ENCODE measurements at places on chromosomes 13 and 19. TPM values are rescaled to one million over a fixed set of nuclear protein-coding genes. Genes with fewer than 3 reads are reported as not detected.

ZFP30 gene
- polyA plus RNA-seq = 13.7 TPM

SLC6A16 gene
- 311 TPM for polyA plus RNA-seq

DNA sequence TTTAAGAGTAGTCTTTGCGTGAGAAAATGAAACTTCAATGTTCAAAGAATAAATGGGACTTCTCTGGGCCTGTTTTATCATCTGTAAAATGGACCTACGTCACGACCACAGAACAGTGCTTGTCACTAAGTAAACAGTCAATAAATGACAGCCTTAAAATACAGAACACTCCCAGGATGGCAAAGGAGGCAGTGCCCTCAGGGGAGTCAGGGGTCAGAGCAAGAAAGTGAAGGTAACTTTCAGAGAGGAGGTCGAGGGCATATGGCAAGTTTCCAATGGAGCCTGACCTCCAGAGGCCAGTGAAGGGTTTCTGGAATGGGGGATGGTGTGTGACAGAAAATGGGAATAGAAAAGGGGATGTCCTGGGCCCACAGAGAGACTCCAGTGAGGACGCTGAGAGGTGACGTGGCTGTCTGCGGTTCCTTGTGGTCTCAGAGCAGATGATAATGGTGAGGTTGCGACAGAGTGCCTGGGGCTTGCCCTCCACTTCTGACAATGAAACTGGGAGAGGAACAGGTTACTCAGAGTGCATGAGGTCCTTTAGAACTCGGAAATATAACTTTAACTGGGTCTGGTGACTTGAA is 91.8 kb downstream of the UBL3 start:
- DNase-seq = no peak

GRCh38 chr13:74299721-74300120 is 165.5 kb upstream of the KLF12 start:
- no peak for DNase-seq

GRCh38 chr19:13817018-13817614 is 21.9 kb downstream of the ZSWIM4 start:
- DNase-seq = peak; percentile 50

Measured in testis (tissue), 5 donors.